Thymus (tissue), 14 donors: ENCODE measurements at places on chromosomes 2 and 18. TPM values are rescaled to one million over a fixed set of nuclear protein-coding genes. Genes with fewer than 3 reads are reported as not detected.

DCC gene
- 7.6 TPM for total RNA-seq

SERPINB2 gene
- 2.5 TPM for total RNA-seq

DNA sequence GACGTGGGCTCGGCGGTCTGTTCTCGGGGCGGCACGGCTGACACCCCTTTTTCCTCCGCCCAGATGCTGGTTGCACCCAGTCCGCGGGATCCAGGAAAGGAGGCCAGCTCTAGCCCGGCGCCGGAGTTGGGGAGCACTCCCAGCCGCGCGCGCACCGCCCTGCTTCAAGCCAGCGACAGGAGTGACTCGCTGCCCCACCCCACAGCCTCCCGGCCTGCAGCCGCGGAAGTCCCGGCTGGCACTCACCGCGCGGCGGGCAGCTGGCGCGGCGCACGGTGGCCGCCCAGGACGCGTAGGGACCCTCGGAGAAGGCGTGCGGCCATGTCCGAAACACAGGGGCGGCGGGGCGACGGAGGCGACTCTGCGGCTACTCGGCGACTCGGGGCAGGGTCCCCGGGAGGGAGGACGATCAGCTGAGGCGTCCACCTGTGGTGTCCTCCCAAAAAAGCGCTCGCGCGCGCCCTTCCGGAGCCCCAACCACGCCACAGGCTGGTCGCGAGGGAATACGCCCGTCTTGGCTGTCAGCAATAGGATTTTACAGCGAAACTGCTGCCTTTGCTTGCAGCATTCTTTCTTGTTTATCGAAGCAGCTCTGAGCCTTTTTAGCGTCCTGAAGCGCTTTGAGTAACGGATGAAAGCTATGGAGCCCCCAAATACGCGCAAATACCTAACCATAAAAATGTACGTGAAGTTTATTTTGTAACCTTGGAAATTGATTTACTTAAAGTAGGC lies at the start of gene ACADL:
TSS of gene ACADL (minus strand) at position 507 of the 732 bp plus-strand sequence. CDS start at position 323, 184 bp downstream.
- H3K4me1 ChIP-seq = no peaks in the 10 kb centered on the region
- no peaks in the 10 kb centered on the region for H3K36me3 ChIP-seq
- DNase-seq = no peak
- peak within 1 kb of the TSS; percentile 37 for H3K4me3 ChIP-seq
- peaks cover 58% of the 10 kb centered on the region for H3K27me3 ChIP-seq
- no peak within 1 kb of the TSS for H3K27ac ChIP-seq

DNA sequence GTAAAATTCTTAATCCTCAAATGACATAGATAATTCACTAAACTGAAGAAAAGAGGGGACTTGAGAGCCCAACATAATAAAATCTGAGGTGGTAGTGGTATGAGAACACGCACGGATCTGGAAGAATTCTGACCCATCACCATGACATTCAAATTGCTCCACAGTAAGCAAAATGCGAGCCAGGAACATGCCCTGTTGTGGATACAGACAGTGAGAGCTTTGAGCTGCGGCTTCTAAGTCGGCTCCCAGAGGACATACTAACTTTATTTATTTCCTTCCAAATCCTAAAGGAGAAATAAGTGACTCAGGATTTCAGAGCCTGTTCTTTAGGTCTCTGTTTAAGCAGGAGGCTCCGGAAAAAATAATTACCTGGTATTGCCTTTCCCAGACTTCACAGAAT lies 143.4 kb upstream of the SMAD7 start:
- peaks cover 13% of the 10 kb centered on the region for H3K4me1 ChIP-seq
- peaks cover 6% of the 10 kb centered on the region for H3K36me3 ChIP-seq
- no peak overlapping the region for H3K4me3 ChIP-seq
- no peak overlapping the region for H3K27ac ChIP-seq
- DNase-seq = no peak
- no peaks in the 10 kb centered on the region for H3K27me3 ChIP-seq

DNA sequence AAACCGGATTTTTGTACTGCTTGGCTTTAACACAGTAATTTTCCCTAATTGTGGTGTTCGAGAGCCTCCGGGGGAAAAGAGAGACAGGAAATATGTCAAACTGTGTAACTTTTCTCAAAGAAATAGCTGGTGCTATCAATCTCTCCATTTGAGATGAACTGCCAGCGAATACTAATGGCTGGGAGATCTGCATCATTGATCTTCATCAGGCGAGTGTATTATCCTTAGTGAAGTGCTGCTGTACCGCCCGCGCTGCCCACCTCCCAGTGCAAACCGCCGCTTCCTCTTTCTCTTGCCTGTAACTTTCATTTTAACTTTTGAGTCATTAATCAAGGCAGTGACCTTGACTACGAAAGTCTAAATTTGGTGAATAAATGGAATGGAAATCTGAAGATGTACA lies 246.1 kb upstream of the ST6GAL2 start:
- no peaks in the 10 kb centered on the region for H3K4me1 ChIP-seq
- H3K27ac ChIP-seq = no peak overlapping the region

- no peaks in the 10 kb centered on the region for H3K36me3 ChIP-seq
- H3K4me3 ChIP-seq = no peak overlapping the region
- H3K27me3 ChIP-seq = no peaks in the 10 kb centered on the region
- DNase-seq = no peak
- H3K27ac ChIP-seq = no peak overlapping the region
These were observed 67.4 kb downstream of the TNS1 start for GRCh38 chr2:217935235-217935879.
